ENCODE measurements at places on chromosomes 4 and X.

DNA sequence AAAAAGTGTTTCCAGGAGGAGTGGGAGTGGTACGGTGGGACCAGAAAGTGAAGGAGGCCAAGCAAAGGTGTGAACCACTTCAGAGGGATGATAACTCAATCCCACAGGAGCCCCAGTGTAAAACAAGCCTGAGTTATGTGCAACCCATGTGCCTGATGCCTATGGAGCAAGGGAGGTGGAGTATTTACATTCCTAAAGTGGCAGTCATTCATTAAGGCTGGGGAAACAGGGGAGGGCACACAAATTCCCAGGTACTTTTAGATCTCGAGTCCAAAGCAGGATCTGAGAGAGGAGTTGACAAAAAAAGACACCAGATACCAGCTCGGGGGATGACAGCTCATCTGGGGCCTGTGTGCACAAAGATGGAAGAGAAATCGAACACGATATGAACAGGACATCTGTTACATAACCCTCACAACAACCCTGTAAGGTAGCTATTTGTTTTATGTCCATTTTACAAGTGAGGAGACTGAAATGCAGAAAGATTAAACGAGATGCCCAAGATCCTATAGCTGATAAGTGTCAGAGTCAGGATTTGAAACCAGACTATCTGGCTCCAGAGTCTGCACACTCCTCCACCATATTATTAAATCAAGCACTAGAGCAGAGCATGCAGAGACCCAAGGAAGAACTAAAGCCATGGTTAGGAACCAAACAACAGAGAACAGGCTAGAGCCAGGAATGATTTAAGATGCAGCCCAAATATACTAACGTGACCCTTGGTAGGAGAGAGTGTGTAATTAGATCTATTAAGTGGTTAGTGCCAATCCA is 91.9 kb upstream of the MAPK10 start:
- DNase-seq: no peak

DNA sequence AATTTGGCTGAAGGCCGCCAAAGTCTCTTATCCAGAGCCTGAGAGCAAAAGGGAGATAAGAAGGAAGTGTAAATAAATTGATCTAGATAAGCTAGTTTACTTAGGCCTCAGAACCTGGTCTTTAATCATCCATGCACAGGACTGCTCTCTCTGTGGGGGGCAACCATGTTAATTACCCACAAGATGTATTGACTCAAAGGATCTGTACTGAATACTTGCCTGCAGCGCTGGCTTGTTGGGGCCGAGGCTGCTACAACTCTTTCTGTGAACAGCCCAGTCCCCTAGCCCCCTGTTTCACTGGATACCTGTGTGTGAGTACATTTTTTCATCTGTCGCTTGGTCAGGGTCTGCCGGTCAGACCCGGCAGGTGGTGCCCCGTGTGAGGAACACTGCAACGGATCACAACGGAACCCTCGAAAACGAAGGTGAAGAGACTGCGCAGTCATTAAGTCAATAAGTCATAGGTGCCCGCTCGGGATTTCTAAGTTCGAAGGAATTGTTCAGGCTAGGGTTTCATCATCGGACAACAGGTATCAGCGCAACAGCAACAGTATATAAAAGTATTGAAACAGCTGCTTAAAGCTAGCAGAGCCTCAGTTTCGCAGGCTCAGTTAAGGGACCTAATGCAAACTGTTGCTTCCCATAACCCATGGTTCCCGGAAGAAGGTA is 8.3 kb downstream of the MAGEA11 start:
- DNase-seq: no peak

DNA sequence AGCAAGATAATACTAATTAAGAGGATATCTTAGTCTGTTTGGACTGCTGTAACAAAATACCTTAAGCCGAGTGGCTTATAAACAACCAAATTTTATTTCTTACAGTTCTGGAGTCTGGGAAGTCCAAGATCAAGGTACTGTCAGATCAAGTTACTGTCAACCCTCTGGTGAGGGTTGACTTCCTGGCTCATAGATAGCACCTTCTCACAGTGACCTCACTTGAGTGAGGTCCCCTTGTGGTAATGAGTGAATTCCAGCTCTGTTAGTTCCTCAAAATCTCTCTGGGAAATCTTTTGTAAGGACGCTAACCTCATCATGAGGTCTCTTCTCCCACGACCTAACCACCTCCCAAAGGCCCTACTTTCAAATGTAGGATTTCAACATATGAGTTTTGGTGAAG is 36.9 kb upstream of the ADGRA3 start:
- no peak for DNase-seq

- no peak for DNase-seq
Observed at GRCh38 chr4:94515365-94515764, 63.6 kb downstream of the PDLIM5 start.

- no peak for DNase-seq
Observed at GRCh38 chrX:45454290-45454689, 253.6 kb upstream of the DIPK2B start.

All from H1 (cell line).